Stimulated activated CD8-positive, alpha-beta memory T cell treated with anti-CD3 and anti-CD28 coated beads, Interleukin-7, amount 100 ng/mL, for 1 hour (primary cell): ENCODE measurements at places on chromosomes 6 and 20.

- no peak for DNase-seq
Observed at GRCh38 chr6:99901596-99902384, 92.2 kb downstream of the MCHR2 start.

DNA sequence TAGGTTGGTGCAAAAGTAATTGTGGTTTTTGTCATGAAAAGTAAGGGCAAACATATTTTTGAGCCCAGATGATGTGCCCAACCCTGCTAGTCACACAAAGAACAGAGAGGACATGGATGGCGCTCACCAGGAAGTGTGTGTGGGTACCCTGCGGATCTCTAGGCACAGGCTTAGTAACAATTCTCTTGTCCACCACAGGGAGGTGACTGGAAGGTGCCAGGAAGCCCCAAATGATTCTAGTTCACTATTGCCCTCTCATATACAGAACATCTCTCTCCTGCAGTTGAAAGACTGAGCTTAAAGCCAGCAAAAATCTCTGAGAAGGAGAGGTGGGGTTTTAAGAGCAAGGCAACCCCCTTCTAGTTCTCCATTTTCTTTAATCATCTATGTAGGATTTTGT is 272.1 kb upstream of the TAB2 start:
- no peak for DNase-seq

DNA sequence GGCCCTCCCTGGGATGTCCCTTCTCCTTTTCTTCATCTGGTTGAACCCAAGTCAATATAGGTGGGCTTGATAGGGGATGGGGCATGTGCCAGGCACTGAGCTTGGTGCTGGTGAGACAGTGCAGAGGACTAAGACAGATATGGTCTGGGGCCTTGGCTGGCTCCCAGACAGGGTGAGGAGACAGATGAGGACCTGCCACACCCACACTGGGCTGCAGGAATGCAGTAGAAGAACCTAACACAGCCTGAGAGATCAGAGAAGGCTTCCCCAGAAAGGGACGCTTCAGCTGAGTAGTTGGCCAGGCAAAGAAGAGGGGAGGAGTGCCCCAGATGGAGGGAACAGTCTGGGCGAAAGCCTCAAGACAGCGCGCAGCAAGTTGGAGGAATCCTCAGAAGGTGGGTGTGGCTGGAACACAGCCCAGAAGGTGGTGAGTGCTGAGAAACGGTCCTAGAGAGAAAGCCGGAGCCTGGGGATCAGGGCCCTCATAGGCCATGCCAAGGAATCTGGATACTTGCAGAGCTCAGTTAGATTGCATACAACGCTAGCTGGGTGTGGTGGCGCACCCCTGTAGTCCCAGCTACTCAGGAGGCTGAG is 26.4 kb downstream of the CD40 start:
- no peak for DNase-seq

DNA sequence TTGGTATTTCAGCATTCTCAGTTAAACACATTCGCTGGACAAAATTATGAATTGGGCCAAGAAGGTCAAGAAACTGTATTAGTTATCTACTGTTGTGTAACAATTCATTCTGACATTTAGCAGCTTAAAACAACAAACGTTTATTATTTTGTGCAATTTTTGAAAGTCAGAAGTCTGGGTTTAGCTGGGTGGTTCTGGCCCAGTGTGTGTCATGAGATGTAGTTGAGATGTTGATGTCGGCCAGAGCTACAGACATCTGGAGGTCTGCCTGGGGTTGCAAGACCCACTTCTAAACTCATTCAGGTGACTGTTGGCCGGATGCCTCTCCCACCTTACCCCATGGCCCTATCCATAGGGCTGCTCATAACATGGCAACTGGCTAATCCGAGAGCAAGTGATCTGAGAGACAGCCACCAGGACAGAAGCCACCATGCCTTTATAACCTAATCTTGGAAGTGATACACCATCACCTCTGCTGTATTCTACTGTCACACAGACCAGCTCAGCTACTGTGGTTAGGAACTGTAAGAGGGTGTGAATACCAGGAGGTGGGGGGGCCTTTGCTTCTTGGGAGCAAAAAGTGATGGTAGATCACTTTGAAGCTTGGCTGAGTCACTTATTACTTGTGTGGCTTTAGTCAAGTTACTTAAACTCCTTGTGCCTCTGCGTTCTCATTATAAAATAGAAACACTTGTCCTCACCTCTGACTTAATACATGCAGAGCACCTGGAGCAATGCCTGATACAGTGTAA is 217.0 kb upstream of the MYLIP start:
- no peak for DNase-seq

DNA sequence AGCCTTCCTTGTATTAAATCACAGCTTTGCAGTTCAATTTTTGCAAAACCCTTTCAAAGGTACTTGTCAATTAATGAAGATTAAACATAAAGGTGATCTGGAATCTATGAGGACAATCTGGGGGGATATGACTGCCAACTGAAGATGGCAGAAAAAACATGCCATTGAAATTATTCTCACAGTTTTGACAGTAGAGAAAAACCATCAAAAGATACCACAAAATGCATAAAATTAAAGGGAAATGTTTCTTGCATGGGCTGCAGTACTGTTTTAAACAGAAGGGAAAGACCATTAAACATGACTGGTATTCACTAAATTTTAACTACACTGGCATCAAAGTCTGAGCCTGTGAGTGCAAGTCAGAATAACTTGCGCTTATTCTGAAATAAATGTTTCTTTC is 194.2 kb downstream of the ATXN1 start:
- DNase-seq: no peak

GRCh38 chr6:91155129-91155785 is 568.4 kb upstream of the MAP3K7 start:
- no peak for DNase-seq

- no peak for DNase-seq
Observed at GRCh38 chr6:111978532-111979149, 75.3 kb upstream of the CCN6 start.

- DNase-seq: no peak
Observed at GRCh38 chr6:112911959-112912358, 564.8 kb downstream of the RFPL4B start.

DNA sequence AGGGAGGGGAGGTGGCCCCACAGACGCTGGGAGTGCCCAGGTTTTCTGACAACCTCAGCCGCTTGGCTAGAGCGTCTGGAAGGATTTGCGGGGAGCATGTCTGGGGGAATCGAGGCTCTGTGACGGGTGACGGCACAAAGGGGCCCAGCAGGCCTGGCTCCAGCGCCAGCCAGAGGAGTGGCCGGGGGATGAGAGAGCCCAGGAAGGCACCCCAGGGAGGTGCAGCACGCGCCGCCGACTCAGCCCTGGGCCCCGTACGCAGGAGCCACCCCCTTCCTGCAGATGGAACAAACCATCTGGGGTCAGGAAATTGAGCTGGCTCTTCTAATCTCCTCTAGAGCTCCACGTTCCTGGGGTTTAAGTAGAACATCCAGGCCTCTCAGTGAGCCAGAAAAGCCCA is 5.9 kb upstream of the SLCO4A1 start:
- no peak for DNase-seq

- DNase-seq: no peak
Observed at GRCh38 chr20:23690581-23690980, 1.7 kb upstream of the CST4 start.

- DNase-seq: no peak
Observed at GRCh38 chr6:139262519-139263300, 29.1 kb downstream of the TXLNB start.

DNA sequence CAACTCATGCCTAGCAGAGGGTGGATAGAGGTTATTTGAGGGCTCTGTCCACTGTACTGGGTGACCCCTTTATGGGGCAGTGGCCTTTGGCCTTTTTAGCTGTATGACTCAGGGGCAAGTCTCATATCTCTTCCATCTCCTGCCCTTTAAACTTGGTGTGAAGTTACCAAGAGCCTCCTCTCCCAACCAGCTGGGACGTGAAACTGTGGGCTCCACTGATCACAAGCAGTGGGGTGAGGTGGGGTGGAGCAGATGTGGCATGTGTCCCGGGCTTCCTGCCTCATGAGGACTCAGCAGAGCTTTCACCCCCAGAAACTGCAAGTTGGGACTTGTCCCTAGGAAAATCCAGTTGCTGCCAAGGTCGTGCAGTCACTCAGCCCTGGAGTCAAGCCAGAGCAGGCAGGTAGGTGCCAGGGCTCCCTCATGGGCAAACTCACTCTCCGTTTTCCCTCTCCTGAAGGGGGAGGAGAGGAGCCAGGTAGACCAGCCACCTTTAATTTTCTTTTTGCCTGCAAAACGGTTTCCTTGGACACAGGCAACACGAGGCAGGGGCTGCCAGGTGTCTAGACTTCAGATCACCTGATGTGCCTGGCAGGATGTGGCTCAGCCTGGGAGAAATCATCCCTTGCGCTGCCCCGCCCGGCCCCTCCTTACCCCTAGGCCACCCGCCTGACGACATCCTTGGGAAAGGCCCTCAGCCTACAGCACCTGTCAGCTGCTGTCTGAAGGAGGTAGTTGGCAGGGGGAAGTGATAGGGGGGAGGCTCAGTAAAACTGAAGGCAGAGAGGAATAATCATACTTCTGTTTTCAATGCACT is 4.0 kb downstream of the CDKN1A start:
- DNase-seq: no peak

DNA sequence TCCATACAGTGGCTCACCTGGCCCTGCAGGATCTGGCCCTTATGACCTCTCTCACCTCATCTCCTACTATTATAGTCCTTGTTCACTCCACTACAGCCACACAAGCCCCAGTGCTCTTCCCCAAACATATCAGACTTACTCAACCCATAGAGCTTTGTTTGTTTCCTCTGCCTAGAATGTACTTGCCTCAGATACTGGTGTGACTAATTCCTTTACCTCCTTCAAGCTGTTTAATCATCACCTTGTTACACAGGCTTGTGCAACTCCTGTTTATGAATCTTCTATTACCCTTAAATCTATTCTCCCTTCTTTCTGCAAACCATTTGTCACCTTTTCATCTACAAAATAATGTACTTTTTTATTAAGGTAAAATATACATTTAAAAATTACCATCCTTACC is 3.2 kb downstream of the DEFB125 start:
- no peak for DNase-seq

- no peak for DNase-seq
Observed at GRCh38 chr20:18254615-18255014, 33.7 kb upstream of the ZNF133 start.

DNA sequence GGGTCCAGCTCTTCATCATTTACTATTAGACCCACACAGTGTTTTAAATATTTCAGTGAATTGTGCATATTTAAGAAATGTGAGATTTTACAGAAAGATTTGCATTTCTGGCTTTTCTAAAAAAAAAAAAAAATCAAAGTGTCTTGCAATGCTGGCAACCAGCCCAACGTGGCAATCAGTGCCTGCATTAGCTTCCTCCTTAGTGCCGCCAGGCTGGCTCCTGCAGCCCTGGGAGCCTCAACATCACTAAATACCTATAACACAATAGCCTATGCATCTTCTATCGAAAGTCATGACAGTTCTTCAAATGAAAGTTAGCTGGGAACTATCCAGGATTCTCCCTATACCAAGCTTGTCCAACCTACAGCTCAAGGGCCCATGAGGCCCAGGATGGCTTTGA is 9.4 kb upstream of the CD93 start:
- DNase-seq: no peak

- no peak for DNase-seq
Observed at GRCh38 chr6:156731396-156731795, 45.8 kb upstream of the ARID1B start.

- no peak for DNase-seq
Observed at GRCh38 chr6:78999737-79000136, 78.3 kb downstream of the PHIP start.

DNA sequence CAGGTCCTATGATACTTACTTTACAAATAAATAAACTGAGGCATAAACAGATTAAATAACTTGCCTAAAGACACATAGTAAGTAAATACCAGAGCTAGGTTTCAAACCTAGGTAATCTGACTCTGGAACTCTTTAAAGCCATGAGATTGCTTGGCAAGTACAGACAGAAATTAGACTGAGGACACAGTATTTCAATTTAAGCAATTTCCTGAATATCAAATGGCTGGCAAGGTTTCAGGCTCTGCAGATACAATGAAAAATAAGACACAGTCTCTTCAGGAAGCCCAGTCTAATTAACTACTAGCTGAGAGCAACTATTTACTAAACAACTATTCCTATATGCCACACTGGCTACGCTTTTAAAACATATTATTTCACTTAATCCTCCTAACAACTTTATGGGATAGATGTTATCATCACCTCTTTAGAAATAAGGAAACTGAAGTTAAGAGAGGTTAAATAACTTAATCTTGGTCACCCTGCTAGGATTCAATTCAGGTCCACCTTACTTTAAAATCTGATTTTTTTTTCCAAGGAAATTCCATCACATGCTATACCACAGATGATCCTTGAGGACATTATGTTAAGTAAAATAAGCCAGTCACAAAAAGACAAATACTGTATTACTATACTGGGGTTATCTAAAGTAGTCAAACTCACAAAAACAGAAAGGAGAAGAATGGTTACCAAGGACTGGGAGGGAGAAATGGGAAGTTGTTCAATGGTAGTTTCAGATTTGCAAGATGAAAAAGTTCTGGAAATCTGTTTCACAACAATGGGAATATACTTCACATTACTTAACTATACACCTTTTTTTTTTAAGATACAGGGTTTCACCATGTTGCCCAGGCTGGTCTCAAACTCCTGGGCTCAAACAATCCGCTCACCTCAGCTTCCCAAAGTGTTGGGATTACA is 4.1 kb downstream of the TRPC4AP start:
- no peak for DNase-seq

DNA sequence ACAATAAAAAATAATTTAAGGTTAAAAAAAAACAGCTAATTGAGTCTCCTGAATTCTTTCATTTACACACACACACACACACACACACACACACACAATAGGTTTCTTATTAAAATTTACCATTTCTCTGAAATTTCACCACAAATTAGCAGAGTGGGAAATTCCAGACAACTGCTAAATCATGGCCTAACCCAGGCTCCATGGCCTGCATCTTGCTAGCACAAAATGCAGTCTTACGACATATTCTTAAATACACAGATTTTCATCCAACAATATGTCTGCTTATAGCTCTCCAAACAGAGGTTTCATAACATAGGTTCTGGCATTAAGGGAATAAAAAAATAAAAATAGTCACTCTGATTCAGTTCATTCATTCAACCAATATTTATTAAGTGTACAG is 46.9 kb downstream of the SOD2 start:
- no peak for DNase-seq
